ENCODE measurements at places on chromosomes 13 and 19.

- no peak for DNase-seq
Observed at GRCh38 chr19:3096267-3096901, 2.2 kb downstream of the GNA11 start.

GRCh38 chr19:29537601-29538000 lies 11.8 kb downstream of the VSTM2B start:
- DNase-seq: no peak

- no peak for DNase-seq
Observed at GRCh38 chr13:23383151-23383550, 50.4 kb downstream of the SACS start.

- DNase-seq: no peak
Observed at GRCh38 chr13:105725887-105726286, 809.6 kb downstream of the EFNB2 start.

- no peak for DNase-seq
Observed at GRCh38 chr13:98959786-98960605, 17.9 kb downstream of the DOCK9 start.

DNA sequence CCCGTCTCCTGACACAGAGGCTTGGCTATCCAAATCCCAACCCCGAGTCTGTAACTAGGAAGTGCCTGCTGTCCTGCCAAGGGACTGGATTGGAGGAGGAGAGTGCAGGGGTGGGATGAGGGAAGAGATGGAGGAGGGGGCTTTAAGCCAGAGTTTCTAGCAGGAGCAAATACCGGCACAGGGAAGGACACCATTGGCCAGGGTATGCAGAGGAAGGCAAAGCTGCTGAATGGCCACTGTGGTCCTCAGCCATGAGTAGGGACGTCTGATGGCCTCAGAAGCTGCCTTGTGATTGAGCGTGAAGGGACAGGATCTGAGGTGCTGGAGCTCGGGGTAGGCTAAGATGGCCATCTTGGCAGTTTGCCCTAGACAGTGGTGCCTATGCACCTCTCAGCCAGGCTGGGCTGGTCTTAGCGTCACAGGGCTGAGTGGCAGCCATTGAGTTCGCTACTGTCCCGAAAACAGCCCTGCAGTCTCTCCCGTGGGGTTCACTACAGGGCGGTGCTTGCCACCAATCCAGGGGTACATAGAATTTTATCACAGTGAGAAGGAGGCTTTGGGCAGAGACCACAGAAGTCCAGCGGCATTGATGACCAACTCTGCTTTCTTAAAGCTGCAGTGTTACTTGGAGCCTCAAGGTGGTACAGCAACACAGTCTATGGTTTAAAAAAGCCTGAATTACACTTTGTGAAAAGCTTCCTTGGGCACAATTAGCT lies 61.8 kb downstream of the AKAP11 start:
- no peak for DNase-seq

DNA sequence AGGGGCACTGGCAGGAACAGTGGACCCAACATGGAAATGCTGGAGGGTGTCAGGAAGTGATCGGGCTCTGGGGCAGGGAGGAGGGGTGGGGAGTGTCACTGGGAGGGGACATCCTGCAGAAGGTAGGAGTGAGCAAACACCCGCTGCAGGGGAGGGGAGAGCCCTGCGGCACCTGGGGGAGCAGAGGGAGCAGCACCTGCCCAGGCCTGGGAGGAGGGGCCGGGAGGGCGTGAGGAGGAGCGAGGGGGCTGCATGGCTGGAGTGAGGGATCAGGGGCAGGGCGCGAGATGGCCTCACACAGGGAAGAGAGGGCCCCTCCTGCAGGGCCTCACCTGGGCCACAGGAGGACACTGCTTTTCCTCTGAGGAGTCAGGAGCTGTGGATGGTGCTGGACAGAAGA lies 4.1 kb downstream of the KLK2 start:
- no peak for DNase-seq

DNA sequence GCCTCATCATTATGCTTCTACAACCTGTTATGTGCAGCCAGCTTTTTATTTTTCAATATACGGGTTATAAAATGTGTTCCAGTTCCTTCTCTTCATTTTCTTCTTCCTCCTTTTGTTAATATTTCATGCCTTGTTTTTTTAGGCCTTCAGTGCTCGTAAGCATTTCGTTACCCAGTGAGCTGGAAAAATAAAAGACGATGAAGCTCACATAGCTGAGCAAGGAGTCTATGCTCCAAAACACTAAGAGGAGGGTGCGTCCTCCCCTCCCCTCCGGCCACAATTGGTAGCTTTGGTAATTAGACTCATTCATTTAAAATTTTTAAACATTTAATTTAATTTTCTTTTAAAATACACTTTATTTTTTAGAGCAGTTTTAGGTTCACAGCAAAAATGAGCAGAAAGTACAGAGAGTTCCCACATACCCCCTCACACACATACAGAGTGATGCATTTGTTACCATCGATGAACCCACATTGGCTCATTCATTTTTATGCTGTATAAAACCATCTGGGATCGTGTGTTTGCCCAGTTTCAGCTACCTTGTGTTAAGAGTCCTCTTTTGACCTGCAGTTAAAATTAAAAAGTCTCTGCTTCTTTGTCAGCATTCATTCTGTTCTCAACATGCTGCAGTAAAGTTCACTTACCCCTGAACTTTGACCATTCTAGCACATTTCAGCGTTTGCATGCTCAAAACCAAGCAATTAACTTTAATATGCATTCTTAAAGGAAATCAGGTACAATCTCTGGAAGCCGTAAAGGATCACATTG lies 223.9 kb downstream of the LACC1 start:
- DNase-seq: no peak

DNA sequence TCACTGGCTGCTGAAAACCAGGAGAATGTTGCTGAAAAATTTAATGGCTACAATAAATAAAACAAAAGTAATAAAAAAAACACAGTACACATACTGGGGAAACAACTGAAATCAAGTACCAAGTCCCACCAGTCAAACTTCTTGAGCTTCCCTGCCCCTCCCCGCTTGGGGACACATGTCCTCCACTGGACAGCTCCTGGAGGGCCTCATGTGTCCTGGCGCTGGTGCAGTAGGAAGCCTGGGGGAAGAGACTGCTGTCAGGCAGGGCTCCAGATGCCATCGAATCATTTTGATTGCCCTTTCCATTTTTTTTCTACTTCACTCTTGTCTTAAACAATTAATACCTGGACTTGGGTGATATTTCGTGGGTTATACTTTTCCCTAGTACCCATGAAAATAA lies 26.6 kb upstream of the SLC35E1 start:
- DNase-seq: no peak

DNA sequence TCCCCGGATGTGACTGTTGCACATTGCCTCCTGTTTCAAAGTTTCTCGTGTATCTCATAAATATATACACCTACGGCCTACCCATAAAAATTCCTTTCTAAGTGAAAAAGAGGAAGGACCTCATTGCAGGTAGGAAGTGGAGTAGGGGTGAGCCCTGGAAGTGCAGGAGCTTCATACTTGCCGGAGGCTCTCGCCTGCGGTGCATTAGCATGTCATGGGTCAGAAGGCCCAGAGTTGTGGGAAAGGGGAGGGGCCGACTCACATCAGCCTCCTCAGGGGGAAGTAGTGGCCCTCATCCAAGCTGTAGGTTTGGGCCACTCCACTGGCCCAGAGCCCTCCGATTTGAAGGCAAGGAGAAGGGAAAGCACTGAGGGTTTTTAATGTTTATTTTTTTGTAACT lies 26.0 kb upstream of the IRS2 start:
- no peak for DNase-seq

DNA sequence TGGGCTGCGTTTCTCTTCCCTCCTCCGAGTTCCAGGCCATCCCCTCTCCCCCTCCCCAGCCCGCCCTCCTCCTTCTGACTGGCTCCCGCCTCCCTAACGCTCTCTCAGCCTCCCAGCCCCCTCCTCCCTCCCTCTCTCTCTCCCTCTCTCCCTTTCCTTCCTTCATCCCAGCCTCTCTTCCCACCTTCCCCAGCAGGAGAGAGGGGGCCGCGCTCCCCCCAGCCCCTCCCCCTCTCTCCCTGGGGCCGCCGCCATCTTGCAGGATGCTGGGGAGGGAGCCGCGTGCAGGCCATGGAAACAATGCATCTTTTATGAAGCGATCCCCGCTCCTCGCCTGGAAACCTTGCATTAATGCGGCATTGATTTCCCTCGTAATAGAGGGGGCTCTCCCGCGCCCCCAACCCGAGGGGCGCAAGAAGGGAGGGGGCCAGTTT lies 42.6 kb upstream of the ADGRL1 start:
- DNase-seq: no peak

DNA sequence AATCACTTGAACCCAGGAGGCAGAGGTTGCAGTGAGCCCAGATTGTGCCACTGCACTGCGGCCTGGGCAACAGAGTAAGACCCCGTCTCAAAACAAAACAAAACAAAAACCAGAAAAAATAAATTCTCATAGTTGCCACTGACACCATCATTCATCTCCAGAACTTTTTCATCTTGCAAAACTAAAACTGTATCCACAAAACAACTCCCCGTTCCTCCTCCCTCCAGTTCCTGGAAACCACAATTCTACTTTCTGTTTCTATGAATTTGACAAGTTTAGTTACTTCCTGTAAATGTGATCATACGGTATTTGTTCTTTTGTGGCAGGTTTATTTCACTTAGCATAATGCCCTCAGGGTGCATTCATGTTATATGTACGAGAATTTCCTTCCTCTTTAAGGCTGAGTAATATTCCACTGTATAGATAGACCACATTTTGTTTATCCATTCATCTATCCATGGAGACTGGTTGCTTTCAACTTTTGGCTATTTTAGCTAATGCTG lies 13.2 kb upstream of the ADGRE5 start:
- no peak for DNase-seq

DNA sequence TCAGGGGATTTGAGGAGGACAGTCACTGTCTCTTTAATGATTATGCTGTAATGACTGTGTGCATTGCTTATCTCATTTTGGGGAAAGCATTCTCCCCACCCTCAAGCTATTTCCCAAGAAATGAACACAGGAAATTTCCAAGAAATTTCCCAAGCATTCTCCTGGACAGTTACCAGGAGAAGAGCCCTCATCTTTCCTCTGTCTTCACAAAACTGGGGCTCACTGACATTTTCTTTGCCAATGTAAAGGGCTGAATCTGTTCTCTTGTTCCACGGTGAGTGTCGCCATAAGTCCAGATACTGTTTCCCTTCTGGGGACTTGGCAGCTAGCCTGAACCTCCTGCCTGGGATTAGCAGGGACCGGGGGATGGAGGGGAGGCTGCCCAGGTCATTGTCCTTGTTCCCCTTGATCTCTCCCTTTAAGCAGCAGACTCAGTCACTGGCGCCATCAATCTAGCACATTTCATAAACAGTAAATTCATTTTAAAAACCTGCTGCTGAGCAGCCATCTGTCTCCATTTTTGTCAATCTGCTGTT lies 172.8 kb downstream of the DNAJC15 start:
- DNase-seq: no peak

GRCh38 chr19:2962018-2962670 lies 15.2 kb upstream of the TLE6 start:
- no peak for DNase-seq

- DNase-seq: no peak
Observed at GRCh38 chr13:97367016-97367822, 66.8 kb upstream of the RAP2A start.

DNA sequence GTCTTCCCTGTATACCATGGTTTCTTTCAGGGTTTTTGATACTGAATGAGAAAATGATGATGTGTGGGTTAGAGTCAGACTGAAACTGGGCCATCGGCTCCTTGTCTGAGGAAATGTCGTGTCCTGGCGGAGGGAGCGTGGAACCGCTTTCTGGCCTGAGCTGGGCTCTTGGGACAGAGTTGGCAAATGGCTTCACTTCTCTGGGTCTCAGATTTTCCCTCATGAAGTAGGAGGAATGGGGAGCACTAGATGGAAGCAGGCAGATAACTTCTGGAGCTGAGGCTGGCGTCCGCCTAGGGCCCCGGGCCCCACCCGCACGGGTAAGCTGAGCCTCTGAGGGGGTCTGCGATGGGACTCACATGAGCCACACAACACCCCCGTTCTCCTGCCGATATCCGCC lies 133.3 kb upstream of the WASF3 start:
- DNase-seq: no peak

DNA sequence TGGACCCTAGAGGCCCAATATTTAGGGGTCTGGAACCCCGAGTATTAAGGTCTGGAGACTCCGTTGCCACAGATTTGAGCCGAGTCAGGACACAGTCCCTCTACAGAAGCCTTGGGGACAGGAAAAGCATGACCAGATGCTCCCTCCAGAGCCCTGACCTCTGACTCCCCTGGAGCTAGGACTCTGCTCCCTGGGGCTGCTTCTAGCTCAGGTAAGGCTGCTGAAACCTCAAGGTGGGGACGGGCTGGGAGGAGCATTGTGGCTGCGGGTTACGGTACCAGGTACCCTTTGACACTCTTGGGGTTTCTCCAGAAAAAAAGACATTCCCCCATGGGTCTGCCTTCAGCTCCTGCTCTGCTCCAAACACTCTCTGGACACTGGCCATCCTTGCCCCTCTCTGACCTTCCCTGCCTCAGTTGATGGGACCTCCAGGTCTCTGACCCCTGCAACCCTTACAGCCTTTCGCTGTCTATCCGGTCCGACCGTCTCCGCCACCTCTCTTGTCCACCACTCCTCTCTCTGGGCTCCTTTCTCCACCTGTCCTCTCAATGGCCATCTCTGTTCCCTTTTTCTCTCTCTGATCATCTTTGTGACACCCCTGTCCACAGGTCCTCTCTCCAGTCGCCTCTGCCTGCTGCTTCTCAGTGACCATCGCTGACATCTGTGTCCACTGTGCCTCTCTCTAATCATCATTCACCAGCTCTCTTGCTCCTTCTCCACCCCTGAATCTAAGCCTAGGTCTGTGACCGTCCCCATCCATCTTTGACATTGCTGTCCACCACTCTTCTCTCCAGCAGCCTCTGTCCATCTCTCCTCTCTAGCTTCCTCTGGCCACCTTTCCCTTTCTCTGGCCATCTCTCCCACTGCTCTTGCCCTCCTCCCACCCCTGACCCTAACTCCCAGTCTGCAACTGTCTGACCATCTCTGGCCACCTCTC lies 1.4 kb downstream of the LRFN3 start:
- no peak for DNase-seq

GRCh38 chr13:34151885-34152284 lies 333.9 kb downstream of the RFC3 start:
- no peak for DNase-seq

GRCh38 chr19:52492994-52493470 lies 34.4 kb upstream of the ZNF808 start:
- no peak for DNase-seq

DNA sequence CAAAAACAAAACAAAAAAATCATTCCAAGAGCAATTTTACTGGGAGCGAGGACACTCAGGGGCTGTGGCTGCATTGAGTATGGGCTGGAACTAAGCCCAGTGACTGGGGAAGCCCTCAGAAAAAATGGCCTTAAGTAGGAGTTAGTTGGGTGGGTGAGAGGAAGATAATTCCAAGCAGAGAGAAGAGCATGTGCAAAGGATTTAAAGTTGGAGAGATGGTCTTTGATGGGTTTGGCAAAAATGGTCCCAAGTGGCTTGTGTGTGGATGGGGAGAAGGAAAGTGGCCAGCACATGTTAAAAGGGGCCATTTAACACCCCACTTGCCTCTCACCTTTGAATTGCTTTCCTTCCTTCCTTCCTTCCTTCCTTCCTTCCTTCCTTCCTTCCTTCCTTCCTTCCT lies 6.7 kb upstream of the CYP4F22 start:
- no peak for DNase-seq

- DNase-seq: no peak
Observed at GRCh38 chr13:101415358-101416174, 742 bp downstream of the NALCN start.

Measured in stimulated activated CD8-positive, alpha-beta memory T cell treated with anti-CD3 and anti-CD28 coated beads, Interleukin-15, amount 100 ng/mL, for 48 hours (primary cell).